H9 (cell line): ENCODE measurements at places on chromosomes 7 and 10. TPM values are rescaled to one million over a fixed set of nuclear protein-coding genes. Genes with fewer than 3 reads are reported as not detected.

Gene CALCR
- 0.44 and 0.52 TPM in 2 replicates for total RNA-seq

Gene NACAD
- 6.4 and 8.0 TPM in 2 replicates for total RNA-seq

- no peak for DNase-seq
Measured at GRCh38 chr7:28960071-28960840, 2.1 kb upstream of the TRIL start.

DNA sequence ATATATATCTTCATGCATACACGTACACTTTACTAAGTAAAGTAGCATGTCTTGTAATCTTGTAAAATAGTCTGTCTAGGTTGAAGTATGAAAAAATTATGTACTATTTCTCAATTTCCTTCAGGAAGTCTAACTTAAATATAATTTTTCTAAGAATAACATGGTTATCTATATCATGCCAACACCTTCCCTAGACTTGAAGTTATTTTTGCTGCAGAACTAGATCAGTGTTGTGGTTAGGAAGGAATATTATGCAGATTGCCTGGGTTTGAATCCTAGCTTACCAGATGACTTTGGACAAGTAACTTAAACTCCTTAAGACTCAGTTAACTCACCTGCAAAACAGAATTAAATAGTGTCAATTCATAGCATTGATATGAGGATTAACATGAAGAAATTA, 142.2 kb upstream of the SEMA3A start:
- DNase-seq = no peak

DNA sequence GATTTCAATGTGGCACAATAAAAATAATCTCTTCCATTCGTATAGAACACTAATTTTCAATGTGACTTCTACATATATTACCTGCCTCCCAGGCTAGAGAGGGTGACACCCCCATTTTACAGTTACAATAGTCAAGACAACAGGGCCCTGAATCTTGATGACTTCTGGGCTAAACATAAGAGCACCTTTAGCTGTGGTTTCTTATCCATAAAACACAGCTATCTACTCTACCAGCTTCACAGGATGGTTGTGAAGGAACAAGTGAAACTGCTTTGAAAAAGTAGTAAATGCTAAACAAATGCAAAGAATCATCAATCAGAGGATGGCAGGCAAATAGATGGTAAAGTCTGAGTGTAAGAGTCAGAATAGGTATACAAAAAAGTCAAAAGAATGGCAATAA, 3.6 kb upstream of the TLL2 start:
- no peak for DNase-seq

DNA sequence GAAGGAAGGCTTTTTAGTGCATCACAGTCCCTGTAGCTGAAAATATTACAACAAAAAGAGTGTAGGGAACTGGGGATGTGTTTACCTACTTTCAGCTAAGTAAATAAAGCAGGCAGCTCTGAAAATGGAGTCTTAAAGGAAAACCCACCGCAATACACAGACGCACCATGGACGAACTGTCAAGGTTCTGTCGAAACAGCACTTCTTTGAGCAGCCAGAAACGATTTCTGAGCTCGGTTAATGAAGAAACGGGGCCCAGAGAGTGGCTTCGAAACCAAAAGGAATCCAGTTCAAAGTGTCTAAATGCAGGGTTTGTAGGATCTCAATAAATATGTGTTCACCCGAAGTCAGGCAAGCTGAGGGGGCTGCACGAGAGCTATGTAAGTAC, 275.4 kb upstream of the NEBL start:
- DNase-seq = no peak

- DNase-seq = no peak
Measured at GRCh38 chr10:30192846-30193608, 133.6 kb upstream of the JCAD start.

DNA sequence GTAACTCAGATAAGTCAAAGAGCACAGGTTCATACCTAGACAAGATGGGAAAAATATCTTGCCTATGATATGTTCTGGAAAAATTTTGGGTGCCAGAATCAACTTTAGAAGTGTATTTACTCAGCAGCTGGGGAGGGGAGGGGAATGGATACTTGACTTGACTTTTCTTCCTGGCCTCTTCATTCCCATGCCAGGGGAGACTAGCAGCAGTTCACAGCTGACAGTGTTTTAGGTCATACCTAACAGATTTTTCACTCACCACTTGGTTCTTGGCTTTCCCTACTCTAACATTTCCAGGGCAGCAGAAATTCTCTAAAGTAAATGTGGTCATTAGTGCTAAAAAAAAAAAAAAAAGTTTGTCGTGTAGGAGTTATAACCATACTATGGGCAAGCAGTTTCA, 46.3 kb downstream of the TAS2R16 start:
- no peak for DNase-seq

GRCh38 chr10:12463459-12463838, 114.1 kb downstream of the CAMK1D start:
- no peak for DNase-seq

GRCh38 chr7:117776224-117776623, 97.0 kb downstream of the CTTNBP2 start:
- DNase-seq = no peak

DNA sequence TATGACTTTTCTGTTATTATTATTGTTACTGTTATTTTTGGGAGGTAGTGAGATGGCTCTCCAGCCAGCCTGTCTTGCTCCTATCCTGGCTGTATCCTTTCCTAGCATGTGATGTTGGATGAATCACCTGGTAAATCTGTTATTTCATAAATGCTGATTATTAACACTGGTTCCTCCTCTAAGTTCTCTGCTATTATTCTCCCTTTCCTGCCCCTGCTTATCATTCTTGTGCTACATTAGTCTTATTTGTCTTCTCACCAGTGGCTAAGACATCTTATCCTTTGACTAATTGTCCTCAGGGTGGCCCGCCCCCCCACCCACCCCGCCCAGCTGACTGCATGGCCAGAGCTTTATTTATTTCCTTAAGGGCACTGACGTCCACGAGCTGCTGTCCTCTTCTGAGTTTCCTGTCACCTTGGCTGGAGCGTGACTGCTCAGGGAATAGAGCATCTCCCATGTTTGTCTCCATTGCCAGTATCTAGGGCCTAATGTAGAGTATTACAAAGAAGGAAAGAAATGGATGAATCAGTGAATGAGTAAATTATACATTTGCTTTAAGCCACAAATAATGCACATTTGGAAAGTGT, 110.1 kb upstream of the KLF6 start:
- no peak for DNase-seq
